ENCODE measurements at places on chromosomes 1 and 21.

- DNase-seq = no peak
Observed at GRCh38 chr1:203286161-203286984, 18.9 kb upstream of the BTG2 start.

GRCh38 chr1:177209357-177209756, 38.6 kb downstream of the BRINP2 start:
- DNase-seq = peak; percentile 4

DNA sequence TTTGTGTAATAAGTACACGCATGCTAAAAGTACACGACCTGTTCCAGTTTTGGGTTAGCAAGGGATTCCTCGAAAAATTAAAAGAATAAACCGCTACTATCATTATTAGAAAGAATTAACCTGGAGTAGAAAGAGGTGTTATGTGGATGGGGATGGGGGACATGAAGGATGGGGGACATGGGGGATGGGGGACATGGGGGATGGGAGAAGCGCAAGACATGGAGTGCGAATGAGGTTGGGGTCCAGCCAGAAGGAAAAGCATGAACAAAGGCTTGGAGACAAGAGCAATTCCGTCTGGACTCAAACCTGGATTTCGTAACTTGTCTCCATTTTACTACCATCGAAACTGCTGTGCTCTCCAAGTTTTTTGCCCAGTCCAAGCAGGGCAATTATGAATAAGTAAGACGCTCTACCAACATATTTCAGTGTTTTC, 591 bp upstream of the KDM1A start:
- no peak for DNase-seq

DNA sequence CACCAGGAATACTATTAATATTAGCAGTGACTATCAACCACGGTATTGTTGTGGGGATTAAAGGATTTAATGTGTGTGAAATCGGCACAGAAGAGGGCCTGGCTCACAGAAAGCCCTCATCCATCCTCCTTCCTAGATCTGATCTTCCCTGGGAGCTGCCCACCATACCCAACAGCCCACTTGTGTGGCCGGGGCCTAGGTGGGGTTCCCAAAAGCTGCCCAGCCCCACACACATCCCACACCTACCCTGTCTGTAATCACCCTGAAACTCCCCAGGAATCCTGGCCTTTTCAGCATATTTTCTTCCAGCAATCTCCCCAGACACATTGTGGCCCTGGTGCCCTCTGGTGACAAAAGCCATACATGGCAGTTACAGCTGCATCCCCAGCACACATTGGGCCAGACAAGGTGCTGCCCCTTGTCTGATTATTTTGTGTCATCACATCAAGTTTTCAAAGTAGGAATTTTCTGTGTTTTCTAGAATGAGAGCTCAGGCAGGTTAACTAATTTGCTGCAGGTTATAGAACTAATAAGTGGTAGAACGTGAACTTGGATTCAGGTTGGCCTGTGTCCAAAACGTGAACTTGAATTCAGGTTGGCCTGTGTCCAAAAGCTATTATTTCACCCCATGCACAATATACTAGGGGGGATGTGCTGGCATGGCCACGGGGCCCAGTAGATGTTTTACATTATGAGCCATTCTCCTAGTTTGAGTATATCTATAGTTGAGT, 5.3 kb upstream of the SLC6A9 start:
- DNase-seq = peak; percentile 58

- no peak for DNase-seq
Observed at GRCh38 chr1:35112668-35113067, 33.5 kb downstream of the ZMYM1 start.

DNA sequence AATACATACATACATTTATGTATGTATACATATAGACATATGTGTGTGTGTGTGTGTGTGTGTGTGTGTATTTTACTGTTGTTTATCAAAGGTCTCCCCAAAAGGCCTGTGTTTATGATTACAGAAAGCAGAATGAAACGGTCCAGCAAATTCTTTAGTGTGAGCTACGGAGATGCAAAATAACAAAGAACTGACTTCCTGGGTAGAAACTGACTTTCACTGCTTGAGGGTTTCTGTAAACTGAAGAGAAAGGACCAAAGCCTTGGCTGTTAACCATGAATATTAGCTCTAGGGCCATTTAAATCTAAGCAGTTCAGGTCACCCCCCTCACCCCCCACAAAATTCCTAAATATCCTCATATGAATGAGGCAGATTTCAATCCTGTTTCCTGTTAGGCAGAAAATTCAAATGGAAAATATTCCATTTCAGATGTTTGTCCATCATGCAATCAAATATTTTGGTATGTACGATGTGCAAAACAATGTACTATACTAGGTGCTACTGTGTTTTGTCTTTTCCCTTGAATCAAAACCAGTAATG, 213.2 kb downstream of the TGFB2 start:
- no peak for DNase-seq

DNA sequence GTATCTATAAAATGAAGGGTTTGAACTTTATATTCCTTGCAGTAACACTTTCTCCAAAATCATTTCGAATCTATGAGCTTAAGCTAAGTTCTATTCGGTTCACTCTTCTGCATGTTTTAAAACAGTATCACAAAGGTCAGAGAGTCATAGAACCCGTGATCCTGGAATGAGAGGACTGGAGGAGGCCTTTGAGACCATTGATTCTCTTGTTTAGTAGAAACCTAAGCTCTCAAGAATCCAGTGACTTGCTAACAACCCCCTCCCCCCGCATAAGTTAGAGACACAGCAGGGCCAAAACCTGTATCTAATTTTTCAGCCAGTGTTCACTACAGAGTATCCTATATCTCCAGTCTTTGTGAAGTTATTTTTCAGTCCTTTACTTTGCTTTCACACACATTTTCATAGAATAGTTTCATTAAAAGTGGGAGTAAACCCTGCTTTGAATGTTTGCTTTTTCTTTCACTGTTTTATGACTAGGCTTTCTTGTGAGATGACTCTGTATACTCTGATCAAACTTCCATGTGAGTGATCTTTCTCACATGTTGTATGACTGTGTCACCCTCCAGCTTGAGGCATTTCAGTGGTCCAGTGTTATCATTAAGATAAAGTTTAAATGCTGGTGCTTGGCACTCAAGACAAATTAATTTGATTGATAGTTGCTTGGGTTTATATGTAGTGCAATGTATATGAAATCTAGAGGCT, 275.4 kb upstream of the SGIP1 start:
- DNase-seq = no peak

- no peak for DNase-seq
Observed at GRCh38 chr1:22122273-22123070, 20.4 kb downstream of the WNT4 start.

DNA sequence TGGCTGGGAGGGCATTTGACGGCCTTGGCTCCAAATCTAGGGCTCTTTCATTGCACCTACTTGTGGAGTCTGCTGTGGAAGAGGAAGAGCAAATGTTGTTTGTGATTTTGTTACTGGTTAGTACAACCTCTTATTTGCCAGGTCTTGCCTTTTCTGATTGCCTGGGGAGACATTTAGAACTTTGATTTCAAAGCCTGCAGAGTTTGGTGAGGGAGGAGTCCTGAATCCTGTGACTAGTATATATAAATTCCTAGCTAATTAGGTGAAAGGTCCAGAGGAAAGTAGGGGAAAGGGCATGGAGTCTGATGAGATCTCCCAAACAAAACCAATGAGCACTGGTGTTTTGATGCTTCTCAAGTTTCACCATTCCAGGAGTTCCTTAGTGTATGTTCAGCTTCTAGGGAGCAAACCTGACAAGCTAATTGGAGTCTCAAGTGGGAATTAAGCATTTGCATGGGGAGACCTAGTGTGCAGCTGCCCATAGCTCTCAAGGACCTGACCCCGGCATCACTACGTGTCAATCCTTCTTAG, 5.1 kb upstream of the HMGCS2 start:
- no peak for DNase-seq

- no peak for DNase-seq
Observed at GRCh38 chr1:116008656-116009390, 32.5 kb downstream of the SLC22A15 start.

DNA sequence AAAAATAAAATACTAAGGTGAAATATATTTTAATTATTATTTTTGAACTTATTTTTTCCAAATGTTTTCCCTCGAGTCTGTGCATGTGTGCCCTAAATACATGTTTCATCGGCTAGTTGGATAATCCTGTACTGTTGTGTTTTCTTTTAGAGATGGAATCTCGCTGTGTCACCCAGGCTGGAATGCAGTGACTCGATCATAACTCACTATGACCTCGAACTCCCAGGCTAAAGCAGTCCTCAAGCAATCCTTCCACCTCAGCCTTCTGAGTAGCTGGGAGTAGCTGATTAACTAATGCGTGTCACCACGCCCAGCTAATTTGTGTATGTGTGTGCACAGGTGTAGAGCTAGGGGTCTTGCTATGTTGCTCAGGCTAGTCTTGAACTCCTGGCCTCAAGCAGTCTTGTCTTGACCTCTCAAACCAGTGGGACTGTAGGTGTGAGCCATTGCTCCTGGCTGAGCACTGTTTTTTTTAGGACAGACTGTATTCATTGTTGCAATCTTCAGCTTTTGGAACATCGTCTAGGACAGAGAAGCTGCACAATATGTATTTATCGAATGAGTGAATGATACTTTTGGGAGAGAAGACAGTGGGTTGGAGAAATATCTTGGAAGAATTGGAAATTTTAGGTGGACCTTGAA, 4.8 kb upstream of the TMCO1 start:
- peak; percentile 71 for DNase-seq
